ENCODE measurements at places on chromosomes 5 and 9.
A peak's percentile ranks its signal among the peaks of the same experiment; 100 is the strongest.

- DNase-seq: no peak
Observed at GRCh38 chr5:5291357-5291756, 131.1 kb upstream of the ICE1 start.

GRCh38 chr5:7856855-7857254 lies 5.9 kb upstream of the CFAP90 start:
- peak; percentile 28 for DNase-seq

DNA sequence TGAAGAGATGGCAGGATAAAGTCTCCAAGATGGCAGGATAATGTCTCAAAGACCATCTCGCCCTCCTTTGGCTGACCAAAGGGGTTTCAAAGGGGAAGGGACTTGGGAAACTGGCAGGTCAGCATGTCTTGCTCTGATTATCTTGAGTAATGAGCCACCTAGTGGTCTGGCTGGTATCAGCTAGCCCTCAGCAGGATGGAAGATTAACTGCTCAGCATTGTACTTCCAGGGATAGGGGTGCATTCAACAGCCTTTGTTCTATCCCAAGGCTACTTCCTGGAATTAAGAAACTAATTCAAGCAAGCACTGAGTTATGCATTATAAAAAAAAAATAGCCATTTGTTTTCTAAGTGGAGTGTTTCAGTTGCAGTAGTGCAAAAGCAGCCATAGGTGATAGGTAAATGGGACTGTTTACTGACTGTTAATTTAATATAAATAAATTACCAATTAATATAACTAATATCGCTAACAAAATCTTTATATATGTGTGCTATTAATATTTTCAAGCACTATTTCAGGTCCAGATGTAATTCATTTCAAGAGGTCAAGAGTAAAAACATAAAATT lies 555.5 kb downstream of the CDH9 start:
- peak; percentile 1 for DNase-seq

- DNase-seq: no peak
Observed at GRCh38 chr5:4233671-4234070, 638.0 kb downstream of the IRX1 start.

- no peak for DNase-seq
Observed at GRCh38 chr5:149790276-149790675, 60.2 kb downstream of the PPARGC1B start.

All from AG10803 (cell line).